ENCODE measurements at places on chromosomes 3 and 15.

GRCh38 chr3:139759470-139759869, 81.7 kb upstream of the NMNAT3 start:
- no peak for DNase-seq

DNA sequence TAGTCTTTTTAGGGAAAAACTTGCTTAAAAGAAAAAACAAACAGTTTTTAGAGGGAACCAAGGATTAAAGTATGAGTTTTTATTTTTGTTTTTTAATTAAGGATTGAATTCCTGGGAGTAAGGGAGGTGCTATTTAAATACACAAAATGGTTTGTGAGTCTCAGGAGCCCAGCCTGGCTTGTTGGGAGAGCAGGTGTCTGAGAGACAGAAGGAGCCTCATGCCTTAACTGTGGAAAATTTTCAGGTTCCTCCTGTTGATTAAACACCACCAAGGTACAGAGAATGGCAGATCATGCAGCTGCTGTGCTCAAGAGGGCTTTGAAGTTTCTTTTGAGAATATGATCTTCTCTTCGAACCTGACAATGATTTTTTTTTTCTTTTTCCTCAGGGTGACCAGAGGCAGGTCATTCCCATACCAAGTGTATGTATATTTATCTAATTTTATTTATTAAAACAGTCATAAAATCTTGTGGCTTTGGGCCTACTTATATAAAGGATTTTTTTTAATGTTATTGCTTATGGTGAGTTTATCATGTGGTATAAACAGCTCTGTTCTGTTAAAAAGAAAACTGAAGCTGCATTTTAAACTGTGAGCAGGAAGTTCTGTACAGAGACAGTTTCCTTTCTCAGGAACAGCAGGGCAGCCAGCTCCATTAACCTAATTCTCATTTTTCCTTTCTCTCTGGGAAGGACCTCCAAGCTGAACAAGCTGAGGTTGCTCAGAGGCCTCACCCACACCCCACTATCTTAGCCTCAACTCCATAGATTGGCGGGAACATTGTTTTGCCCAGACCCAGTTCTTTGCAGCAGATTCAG, 33.7 kb upstream of the VILL start:
- no peak for DNase-seq

DNA sequence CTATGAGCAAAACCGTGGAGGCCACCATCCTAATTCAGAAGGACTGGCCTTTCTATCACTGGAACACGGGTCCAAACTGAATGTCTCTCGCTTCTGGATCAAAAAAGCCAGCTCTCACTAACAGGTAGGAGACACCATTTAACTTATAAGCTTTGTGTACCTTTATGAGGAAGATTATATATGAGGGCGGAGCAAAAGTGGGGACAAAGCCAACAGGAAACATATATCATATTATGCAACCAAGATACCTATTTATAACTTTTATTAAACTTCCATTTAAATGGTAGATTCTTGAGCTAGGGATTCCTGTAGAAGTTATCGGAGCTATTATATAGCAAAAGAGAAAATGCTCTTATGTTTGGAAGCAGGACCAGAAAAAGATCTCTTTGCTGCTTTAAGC, 78.4 kb downstream of the IGF2BP2 start:
- no peak for DNase-seq

DNA sequence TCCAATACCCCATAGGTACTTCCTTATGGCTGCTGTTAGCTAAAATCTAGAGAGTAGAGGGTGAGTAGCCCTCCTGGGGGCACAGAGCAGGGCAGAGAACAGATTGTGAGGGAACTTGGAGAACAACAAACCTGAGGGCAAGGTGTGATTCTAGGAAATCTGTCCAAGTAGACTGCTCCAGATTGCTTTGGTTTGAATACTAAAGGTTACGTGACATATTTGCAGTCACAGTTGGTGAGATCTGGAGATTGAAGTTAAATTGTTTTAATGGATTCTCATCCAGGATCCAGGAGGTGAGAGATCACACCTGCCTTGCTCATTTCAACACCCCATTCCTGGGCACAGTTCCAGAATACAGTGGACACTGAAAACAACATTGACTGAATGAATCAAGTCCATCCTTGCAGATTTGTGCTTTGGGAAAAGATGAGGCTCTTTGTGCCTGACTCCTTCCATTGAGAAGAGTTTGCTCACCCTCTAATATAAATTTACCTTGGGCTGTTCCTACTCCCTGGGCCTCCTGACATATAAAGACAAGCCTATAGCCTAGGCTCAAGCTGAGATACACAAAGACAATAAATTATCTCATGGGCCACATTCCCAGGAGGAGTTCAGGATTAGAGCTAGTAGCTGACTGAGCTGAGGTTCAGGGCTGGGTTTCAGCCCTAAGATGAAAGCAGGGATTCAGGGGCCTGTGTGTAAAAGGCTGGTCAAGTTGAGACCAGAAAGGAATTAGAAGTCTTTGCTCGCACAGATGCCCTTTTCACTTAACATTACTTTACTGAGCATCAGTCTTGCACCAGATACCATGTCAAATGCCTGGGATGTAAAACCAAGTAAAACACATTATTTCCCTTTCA, 400.9 kb upstream of the MCTP2 start:
- no peak for DNase-seq

- DNase-seq, result peak; percentile 91
These were observed 5.6 kb downstream of the HES1 start for GRCh38 chr3:194141415-194142155.

- DNase-seq, result no peak
These were observed 619 bp downstream of the ATXN7 start for GRCh38 chr3:63864008-63864964.

GRCh38 chr3:73036694-73037591, 24.5 kb upstream of the EBLN2 start:
- DNase-seq, result no peak

DNA sequence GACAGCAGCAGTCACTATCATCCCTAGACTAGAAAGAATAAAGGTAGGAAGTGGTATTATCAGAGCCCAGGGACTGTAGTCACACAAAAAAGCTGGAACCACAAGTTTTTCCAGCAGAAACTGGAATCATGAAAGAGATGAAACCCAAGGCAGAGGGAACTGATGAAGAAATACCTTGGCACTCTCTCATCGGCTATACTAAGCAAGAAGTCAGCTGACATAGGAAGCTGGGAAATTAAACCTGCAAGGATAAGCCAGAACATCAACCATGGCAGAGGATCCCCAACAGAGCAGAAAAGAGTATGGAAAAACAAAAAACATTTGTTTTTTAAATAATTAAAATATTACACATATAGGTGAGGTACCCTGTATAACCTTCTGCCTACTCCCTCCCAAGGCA, 86.5 kb downstream of the AQR start:
- no peak for DNase-seq

GRCh38 chr3:11272906-11273574, 843 bp downstream of the ATG7 start:
- no peak for DNase-seq

- DNase-seq, result no peak
These were observed 705.6 kb upstream of the GBE1 start for GRCh38 chr3:82467051-82467450.

All from NCI-H1092 (cell line).